Urinary bladder (tissue), 4 donors: ENCODE measurements at places on chromosomes 11 and 22. TPM values are rescaled to one million over a fixed set of nuclear protein-coding genes. Genes with fewer than 3 reads are reported as not detected.

- no peak for DNase-seq
Observed at GRCh38 chr11:44980533-44981427, 30.1 kb upstream of the TP53I11 start.

DNA sequence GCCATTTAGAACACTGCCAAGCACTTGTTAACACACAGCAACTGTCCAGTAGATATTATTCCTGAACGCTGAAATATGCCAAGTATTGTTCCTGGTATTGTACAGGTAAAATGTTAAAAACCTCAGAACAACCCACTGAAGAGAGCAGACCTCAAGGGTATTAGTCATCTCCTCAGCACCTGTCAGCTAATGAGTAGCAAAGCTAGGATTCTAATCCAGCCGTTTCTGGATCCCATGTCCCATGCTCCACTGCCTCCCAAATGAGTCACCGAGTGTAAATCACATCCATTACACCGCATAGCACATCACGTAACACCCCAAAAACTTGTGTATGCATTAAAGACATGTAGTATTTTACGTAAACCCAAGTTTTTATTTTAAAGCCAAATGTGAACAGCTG lies 705.4 kb upstream of the TENM4 start:
- no peak for DNase-seq

- no peak for DNase-seq
Observed at GRCh38 chr11:105740164-105740903, 130.5 kb downstream of the GRIA4 start.

DNA sequence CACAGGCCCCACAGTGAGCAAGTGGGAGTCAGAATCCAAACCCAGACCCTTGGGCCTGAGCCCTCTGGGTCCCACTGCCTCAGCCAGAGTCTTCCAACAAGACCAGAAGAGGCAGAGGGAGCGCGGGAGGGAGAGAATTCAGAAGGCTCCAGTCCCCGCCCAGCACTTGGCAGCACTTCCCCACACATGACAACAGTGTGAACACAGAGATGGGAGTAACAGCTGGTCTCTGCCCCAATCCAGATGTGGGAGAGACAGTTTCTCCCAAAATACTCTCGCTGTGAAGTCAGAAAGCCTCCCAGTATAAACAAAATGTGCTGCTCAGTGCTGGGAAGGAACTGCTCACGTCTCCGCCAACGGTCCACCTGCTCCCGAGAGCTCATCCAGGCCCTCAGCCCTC lies 219.9 kb downstream of the MN1 start:
- peak; percentile 89 for DNase-seq

GRCh38 chr11:26569646-26570045 lies 2.4 kb downstream of the MUC15 start:
- DNase-seq = no peak

DNA sequence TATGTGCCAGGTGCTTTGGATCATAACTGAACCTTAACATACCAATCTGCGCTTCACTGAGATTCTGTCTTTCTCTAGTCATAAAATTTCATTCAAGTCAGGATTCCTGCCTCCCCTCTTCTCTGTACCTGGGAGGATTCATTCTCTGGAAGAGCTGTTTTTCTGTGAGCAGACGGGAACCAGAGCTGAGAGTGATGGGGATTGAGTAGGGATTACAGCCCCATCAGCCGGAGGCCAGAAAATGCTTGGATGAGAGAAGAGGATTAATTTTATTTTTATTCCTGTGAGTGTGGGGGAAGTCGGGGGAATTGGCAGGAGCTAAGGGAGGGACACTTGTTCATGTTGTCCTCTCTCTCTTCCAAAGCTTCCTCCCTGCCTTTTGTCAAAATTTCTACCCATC lies 4.7 kb downstream of the STX3 start:
- DNase-seq = no peak

DNA sequence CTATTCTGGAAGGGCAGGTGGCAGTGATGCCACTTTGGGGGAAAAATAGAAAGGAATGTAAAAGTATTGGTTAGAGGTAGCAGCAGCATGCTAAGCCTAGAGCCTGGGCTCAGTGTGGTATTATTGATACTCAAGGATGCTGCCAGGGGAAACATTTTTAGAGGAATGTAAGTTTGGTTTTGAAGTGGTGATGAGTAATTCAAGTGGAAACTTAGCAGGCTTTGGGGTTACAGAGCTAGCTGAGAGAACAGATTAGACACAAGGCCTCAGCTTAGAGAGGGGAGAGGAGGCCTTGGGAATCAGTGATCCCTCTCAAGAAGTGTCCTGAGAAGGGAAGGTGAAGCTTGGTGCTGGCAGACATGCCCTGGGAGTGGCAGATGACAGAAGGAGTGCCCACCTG lies 32.9 kb upstream of the DDI1 start:
- DNase-seq = no peak

- no peak for DNase-seq
Observed at GRCh38 chr22:27345691-27346090, 455.9 kb downstream of the MN1 start.

DNA sequence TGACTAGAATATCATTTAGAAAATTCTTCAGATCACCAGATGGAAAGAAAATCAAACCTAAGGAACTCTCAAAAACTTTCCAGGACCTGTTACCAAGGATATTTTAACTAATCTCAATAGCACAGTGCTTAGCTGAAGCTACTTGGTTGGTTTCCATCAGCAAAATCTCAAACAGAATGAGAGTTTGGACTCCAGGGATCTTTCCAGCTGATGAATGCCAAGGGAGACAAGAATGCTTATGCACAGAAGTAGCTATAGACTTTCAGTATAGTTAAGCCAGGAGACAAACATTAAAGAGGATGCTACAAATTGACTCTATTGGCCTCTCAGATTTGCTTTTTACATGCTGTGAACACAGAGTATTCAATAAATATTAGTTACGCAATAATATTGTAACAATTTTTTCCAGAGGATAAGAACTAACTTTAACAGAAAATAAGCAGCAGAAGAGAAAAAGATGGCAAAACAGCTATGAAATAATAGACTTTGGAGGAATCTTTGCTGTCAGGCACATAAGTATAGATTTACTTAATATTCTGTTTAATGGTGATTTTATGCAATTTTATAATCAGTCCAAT lies 331.4 kb downstream of the DLG2 start:
- DNase-seq = no peak

DNA sequence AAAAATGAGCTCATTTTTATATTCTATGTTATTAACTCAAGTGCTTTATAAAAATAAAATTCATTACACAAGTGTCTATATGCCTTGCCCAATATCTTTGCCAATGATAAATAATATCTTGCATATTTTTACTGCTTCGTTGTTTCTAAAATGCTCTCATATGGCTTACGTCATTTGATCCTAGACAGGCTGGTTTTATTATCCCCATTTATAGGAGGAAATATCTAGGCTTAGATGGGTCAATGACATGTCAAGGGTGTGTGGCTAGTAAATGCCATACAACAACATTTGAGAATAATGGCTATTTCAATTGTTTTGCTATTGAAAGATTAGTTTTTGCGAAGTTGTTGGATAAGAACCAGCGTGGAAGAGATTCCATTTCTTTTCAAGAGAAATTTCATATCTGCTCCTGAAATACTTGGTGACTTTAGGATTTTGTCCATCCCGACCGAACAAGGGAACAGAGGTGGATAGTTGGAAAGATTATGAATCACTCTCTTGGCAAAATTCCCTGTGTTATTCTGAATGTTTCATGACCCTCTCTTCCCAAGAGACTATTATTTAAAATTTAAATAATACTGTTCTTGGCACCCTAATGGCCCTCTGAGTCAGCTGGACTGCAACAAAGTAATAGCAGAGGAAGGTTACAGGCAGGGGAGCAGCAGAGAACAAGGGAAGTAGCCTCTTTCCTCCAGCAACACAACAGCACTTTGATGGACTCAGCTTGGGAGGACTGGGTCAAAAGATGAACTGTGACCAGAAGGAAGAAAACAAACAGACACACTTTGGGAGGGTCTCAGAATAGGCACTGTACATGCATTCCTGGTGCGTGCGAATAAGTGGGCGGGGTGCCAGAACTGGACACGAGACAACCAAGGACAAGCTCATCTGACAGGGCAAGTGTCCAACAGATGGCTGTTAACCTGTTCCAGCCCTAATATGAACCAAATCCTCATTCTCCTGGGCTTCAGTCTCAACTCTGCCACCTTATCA lies 94.5 kb downstream of the ME3 start:
- DNase-seq = no peak

Gene HTR3A
- 0.58 TPM for total RNA-seq

Gene OR8B12
- total RNA-seq = not detected

Gene OR52I1
- total RNA-seq = not detected

Gene MS4A1
- 1.2 TPM for total RNA-seq

Gene DHCR7
- 8.5 TPM for total RNA-seq
